Forelimb muscle (tissue), 1 donor: ENCODE measurements at places on chromosomes 7 and 10.

GRCh38 chr7:159136846-159137245 lies 7.8 kb downstream of the VIPR2 start:
- DNase-seq: no peak

DNA sequence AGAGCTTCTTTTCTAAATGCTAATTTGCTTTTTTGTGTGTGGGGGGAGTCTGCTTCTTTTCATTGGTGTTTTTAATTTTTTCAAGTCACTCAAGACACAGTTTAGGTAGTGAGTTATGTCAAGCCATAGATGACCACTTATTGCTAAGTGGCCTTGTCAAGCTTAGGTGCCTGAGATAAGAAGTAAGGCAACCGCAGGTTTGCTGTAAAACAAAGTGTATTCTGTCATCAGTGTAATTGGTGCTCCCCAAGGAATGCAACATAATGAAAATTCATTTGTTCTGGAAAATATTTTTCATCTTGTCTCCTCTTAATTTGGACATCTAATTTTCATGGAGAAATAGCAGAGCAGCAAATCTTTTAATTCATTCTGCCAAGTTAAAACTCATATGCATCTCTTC lies 249.6 kb downstream of the EXOC4 start:
- no peak for DNase-seq

DNA sequence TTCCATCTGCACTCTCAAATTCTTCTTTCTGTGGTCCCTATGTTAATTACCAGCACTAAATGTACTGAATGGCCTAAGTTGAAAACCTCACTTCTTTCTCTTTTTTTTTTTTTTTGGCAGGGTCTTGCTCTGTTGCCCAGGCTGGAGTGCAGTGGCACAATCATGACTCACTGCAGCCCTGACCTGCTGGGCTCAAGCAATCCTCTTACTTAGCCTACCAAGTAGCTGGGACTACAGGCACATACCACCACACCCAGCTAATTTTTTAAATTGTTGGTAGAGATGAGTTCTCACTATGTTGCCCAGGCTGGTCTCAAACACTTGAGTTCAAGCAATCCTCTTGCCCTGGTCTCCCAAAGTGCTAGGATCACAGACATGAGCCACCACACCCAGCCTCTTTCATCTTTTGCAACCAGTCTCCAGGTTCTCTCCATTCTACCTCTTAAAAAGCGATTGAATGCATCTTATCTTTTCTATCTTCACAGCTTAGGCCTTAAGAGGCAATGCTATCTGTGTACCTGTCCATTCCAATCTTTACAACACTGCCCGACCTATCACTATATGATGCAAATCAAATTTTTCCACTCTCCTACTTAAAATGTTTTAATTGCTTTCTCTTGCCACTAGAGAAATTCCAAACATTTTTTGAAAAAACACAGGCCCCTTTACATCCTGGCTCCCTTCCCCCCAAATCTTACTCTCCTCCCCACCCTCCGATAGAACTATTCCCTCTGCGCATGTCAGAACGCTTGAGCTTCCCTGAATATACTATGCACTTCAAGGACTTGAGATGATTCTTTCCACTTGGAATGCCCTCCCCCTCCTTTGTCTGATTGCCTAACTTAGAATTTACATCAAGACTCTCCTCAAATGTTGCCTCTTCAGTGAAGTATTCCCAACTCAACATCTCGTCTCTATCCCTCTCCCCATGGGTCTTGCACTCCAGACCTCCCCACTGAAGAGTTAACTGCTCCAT lies 6.0 kb downstream of the ICA1 start:
- DNase-seq: no peak

DNA sequence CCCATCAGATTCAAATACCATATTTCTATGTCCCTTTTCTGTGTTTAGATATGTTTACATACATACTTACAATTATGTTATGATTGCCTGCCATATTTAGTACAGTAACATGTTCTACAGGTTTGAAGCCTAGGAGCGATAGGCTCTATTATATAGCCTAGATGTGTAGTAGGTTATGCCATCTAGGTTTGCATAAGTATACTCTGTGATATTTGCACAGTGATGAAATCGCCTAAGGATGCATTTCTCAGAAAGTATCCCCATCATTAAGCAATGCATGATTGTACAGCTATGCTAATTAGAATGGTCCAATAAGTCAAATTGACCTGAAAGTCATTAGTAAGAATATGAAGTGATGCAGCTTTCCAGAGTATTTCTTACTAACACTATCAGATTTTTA lies 1171.7 kb upstream of the LRRTM3 start:
- DNase-seq: no peak

DNA sequence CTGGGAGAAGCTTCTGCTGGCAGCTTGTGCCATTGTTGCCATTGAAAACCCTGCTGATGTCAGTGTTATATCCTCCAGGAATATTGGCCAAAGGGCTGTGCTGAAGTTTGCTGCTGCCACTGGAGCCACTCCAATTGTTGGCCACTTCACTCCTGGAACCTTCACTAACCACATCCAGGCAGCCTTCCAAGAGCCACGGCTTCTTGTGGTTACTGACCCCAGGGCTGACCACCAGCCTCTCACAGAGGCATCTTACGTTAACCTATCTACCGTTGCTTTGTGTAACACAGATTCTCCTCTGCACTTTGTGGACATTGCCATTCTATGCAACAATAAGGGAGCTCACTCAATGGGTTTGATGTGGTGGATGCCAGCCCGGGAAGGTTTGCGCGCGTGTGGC lies 220.7 kb downstream of the ADK start:
- no peak for DNase-seq
